ENCODE measurements at places on chromosomes 7 and 10. TPM values are rescaled to one million over a fixed set of nuclear protein-coding genes. Genes with fewer than 3 reads are reported as not detected.

Gene CPEB3
- total RNA-seq, result 0.29 TPM

Gene DKK1
- 267 TPM for total RNA-seq

Gene PRKG1
- 0.71 TPM for total RNA-seq

Gene VGF
- total RNA-seq, result 0.53 TPM

Gene HPSE2
- total RNA-seq, result 0.35 TPM

Gene MET
- 44.5 TPM for total RNA-seq

Gene IL2RA
- not detected for total RNA-seq

Gene PLXDC2
- total RNA-seq, result 4.3 TPM

Gene LIPF
- not detected for total RNA-seq

Gene TFPI2
- total RNA-seq, result 763 TPM

Gene UNCX
- total RNA-seq, result not detected

Gene GPR26
- total RNA-seq, result not detected

Gene TMEM196
- not detected for total RNA-seq

Gene RASA4B
- 3.2 TPM for total RNA-seq

Gene ADAP1
- total RNA-seq, result 2.3 TPM

Gene LRGUK
- not detected for total RNA-seq

Gene PROSER2
- 4.3 TPM for total RNA-seq

Gene CFAP43
- under 0.01 TPM for total RNA-seq

Gene PPP1R3C
- total RNA-seq, result 22.5 TPM

Gene ARID5B
- 67.7 TPM for total RNA-seq

Data from myometrial cell (primary cell).